ENCODE measurements at places on chromosomes 1 and 21.

GRCh38 chr1:73218995-73219546 lies 936.7 kb upstream of the NEGR1 start:
- DNase-seq = no peak

GRCh38 chr21:41970106-41970391 lies 16.2 kb upstream of the C2CD2 start:
- no peak for DNase-seq

DNA sequence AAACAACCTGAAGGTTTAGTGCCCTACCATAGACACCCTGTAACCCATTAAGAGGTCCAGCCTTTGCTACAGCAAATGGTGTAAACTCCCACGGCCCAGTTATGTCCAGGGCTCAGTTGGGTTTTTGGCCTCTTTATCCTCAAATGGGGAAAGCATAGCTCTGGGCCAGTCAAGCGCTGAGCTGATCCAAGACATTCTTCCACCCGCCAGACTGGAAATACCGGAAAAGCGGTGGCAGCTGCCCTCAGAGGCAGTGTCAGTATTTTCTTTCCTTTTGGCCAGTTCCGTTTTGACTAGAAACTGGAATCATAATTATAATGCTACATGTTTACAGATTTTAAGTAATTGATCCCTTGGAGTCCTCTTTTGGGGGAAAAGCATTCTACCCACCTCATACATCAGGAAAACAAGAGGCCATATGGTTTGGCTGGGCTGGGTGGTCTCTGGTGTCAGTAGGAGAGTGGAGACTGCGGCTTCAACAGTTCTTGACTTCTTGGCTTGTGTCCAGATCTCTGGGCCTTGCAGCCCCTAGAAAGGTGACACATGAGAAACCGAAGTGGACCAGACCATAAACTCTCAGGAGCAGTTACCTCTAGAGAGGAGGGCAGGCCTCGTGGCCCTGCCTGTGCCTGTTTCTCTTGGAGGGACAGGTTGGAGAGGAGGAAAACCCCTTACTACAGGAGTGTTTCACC lies 30.2 kb upstream of the CLDN14 start:
- no peak for DNase-seq

DNA sequence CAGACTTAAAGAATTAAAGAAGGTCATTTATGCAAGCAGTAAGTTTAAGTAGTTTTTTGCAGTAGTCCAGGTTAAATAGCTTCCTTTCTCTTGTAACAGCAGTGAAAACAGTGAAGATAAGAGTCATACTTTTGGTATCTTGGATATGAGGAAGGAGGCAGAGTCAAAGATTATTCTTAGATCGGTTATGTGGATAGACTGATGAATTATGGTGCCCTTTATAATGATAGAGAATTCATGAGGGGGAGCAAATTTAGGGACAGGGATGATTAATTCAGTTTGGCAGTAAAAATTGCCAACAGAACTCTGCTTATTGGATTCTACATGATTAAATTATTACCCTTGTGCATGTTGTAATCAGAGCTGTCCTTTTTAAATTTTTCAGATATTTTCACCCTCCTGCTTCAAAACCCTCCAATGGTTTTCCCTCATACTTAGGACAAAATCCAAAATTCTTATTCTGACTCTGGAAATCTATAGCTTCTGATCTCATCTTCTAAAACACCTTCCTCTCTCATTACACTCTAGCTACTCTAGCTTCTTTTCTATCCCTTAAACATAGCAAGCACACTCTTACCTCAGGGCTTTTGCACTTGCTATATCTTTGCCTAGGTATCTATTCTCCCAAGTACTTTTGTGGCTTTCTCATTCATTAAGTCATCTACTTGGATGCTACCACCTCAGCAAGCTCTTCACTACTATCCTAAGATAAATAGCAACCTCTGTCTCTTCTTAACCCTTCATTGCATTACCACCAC lies 79.8 kb downstream of the PKN2 start:
- DNase-seq = no peak

GRCh38 chr1:211613108-211613947 lies 34.4 kb upstream of the SLC30A1 start:
- no peak for DNase-seq

GRCh38 chr21:33028287-33028670 lies 2.5 kb downstream of the OLIG2 start:
- no peak for DNase-seq

GRCh38 chr1:21906173-21907078 lies 30.7 kb downstream of the HSPG2 start:
- no peak for DNase-seq

DNA sequence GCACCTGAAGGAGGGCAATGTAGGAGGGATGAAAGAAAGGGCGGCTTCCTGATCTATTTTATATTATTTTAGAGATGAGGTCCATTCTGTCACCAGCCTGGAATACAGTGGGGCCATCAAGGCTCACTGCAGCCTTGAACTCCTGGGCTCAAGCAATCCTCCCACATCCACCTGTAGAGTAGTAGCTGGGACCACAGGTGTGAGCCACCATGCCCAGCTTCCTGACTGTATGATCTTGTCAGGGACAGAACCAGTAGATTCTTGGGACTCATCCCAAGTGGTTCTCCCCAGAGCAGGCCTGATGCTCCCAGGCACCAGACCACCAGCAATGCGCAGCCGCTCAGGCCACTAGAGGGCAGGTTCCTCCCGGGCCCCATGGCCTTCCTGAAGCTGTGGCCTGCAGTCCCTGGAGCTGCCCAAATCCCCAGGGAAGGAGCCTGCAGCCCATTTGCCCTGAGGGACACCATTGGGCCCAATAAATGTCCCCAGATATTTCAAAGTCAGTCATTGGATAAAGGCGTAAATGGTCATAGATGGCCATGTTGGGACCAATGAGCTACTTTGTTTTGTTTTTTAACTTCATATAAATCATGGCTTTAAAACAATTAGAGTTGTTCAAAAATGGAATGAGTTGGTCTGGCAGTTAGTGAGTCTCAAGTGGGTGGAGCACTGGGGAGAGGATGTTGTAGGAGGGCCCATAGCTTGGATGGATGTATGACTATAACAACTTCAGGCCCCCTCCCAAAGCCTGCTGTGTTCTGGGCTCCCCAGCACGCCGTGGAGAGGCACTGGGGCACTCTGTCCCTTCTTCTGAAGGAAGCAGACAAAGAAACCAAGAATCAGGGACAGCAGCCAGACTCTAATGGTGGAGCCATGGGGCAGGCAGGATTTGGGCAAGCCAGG lies 44.7 kb upstream of the GOLT1A start:
- DNase-seq = no peak

DNA sequence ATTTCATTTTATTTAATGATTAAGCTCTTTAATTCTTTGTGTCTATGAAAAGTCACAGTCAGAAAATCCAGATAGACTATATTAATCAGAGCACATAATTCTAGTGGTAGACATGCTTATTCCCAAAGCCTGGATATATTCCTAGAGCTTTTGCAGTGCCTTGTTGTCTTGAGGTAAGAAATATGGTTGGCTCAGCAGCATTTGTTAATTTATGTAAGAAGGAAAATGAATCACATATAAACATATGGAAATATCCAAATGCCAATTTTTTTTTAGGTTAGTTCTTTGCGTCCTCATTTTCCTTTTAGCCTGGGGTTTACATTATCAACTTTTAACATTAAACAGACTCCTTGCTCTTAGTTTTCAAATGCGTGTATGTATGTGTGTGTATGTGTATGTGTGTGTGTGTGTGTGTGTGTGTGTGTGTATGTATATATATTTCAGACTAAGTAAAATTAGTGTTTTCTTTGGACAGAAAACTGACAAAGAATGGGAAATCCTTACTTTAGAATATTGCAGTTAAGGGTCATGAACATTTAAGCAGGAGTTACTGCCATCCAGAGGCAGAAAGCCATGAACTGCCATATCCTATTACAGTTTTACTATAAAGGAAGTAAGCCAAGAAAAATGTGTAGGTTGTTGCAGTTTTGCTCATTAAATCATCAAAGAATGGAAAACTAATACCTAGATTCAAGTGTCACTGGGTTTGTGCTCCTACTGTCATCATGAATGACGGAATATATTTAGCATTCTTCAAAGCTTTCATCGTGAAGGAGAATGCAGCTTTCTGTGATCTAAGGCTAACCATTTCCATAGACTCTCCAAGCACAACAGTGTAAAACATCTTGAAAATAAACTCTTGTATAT lies 477.1 kb upstream of the NR5A2 start:
- no peak for DNase-seq

DNA sequence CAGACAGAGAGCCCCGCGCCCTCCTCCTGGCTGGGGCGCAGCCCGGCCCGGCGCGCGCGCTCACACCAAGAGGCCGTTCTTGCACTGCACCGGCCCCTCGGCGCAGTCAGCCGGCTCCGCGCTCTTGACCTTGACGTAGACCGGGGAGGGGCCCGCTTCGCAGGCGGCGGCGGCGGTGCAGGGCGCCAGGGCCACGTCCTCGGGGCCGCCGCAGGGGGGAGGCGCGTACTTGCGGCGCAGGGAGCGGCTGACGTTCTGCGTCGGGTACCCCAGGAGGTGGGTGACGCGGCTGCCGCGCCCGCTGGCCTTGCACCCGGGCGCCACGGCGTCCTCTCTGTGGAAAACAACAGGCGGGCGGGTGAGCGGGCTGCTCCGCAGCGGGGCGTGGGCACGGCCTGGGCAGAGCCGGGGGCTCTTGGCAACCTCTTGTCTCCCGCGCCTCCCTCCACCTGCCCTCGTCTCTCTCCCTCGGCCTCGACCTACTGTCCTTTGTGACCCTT lies 7.7 kb downstream of the VSIG8 start:
- DNase-seq = peak; percentile 77

- DNase-seq = no peak
Observed at GRCh38 chr1:53273526-53273925, 35.2 kb upstream of the MAGOH start.

GRCh38 chr1:36778740-36779139 lies 255.6 kb downstream of the GRIK3 start:
- no peak for DNase-seq

- DNase-seq = no peak
Observed at GRCh38 chr1:32125313-32125712, 17.5 kb downstream of the KPNA6 start.

GRCh38 chr1:65791396-65791795 lies 1.3 kb upstream of the PDE4B start:
- no peak for DNase-seq

- DNase-seq = peak; percentile 27
Observed at GRCh38 chr21:45551783-45552695, 9.8 kb upstream of the SLC19A1 start.

Measured in activated naive CD4-positive, alpha-beta T cell treated with Interleukin-2 at 50 U/mL for 16 hours (primary cell).